ENCODE measurements at places on chromosomes 16 and 17.
A peak's percentile ranks its signal among the peaks of the same experiment; 100 is the strongest.

DNA sequence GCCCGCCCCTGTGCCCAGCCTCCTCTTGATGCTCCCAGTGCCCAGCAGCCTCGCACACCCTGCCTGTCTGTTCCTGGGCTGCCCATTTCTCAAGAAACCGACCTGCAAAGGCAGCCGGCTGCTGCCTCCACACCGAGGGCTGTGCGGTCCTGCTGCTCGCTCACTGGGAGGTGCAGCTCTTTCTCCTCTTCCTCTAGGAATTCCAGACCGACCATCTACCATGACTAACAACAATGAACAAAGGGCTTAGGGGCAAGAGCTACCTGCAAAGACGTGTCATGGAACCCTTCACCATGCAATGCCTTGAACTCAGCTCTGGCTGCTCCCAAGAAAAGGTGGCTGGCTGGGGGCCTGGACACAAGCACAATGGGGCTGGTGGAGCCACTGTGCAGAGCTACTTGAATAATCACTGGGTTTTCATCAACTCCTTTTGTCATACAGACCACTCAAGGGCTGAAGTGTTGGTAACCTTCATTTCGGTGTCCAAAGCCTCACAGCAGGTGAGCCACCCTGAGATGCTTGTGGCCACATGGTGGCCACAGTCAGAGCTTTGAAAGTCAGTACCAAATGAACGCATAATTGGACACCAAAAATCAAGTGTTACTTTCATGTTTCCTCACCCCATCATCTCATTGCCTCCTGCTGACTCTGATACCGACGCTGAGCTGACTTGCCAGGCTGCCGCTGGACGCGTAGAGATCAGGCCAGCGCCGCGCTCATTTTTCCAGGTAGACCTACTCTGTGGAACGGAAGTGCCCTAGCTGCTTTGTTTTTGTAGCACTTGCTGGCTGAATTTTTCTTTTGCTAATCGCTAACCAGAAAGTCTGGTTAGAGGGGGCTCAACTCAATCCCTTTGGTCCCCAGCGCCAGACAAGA lies 19.8 kb downstream of the CYB561 start:
- DNase-seq = no peak

DNA sequence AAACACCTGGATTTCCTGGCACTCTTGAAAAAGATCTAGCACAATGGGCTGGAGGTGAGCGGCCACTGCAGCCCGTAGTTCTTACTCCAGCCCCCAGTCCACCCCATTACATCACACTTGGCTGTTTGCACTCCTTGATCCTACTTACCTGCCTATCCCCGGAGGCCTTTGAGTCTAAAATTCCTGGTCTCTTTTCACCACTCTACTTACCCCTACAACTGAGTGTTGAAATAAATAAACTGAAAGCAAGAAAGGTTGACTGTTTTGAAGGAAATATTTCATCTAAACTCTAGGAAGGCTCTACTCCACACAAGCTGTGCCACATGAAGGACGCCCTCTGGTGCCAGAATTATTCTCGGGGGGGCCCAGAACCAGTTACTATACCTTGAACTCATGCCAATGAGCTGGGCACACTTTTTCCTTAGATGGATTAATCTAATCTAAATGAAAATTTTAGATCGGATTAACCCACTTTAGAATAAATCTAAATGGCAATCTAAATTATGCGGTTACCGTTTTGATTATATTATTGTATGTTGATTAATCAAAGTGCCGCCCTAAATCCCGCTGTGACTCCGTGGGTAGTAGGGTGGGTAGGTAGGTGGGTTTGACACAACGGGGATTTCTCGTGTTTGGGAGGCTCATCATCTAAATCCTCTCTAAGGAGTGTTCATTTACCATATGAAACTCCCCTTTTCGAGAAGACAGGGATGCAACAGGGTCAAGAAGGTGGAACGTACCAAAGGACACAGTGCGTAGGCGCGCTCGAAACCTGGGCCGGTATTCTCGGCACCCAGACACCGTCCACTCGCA lies 651 bp upstream of the EIF1 start:
- DNase-seq = no peak

DNA sequence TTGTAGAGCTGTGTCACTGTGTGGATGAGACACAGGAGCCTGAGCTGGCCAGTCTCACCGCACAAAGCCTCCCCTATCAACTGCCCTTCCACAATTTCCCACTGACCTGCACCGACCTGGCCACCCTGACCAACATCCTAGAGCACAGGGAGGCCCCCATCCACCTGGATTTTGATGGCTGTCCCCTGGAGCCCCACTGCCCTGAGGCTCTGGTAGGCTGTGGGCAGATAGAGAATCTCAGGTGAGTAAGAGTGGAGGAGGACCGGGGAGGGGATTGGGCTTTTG lies 37.4 kb downstream of the NLRC5 start:
- no peak for DNase-seq

GRCh38 chr17:79659376-79659775 lies 48.5 kb upstream of the RBFOX3 start:
- DNase-seq = no peak

DNA sequence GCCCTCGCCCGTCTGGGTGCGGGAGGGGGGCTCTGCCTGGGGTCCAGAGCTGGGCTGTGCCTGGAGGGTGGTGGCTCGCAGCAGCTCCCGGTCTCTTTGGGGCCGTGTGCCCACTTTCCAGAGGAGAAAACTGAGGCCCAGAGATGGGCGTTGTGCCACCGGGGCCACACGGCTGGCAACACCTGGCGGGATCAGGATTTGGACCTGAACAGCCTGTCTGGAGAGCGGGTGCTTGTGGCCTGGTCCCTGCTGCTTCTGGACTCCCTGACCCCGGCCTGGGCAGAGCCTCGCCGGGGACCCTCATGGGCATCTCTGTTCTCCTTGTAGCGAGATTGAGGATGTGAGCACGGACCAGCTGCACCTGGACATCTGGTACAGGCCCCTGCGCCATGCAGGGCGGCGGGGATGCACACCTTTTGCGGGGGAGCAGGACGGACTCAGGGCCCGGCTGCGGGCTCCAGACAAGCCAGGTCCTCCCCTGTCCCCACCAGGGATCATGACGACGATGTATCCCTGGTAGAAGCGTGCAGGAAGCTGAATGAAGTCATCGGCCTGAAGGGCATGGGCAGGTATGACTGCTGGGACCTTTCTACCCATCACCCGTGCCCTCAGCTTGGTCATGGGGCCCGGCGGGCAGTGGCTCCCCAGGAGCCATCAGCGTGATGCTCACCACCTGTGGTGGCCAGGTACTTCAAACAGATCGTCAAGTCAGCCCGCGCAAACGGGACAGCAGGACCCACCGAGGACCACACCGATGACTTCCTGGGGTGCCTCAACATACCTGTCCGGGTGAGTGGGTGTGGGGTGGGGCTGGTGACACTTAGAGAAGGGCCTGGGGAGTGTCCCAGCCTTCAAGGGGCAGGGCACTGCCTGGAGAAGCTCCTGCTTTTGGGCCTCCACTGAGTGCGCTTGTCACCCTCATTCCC lies 8.3 kb downstream of the BAIAP3 start:
- no peak for DNase-seq

DNA sequence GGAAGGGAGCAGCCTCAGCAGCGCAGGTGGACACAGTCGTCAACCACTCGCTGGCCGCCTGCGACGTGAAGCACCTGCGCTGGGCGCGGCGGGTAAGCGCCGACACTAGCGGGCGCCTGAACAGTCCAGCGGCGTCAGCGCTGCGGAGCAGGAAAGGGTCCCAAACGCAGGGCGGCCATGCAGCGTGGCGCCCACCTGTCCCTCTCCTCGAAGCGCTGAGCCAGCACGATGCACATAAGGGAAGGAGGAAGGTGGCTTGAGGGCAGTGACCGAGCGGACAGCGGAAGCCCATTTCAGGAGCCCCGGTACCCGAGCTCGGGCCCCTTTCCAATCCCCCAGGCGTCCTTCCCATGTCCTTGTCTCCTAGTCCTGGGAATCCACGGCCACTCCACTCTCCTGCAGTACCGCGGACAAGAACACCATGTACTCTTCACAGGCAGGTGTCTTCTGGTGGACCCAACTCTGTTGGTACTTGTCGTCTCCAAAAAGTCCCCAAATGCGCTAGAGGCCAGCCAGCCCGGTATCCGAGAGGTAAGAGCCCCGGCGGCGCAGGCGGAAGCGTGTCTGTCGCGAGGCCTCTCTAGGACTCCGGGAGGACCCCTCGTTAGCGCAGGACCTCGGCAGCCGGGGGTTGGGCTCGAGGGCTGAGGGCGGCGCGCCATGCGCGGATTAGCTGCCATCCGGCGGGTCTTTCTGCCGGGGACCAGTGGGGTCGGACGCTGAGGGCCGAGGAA lies 14.4 kb downstream of the ZNF232 start:
- no peak for DNase-seq

GRCh38 chr16:933581-933980 lies 37.2 kb downstream of the LMF1 start:
- DNase-seq = no peak

GRCh38 chr17:33220036-33220435 lies 73.1 kb downstream of the ASIC2 start:
- DNase-seq = no peak

DNA sequence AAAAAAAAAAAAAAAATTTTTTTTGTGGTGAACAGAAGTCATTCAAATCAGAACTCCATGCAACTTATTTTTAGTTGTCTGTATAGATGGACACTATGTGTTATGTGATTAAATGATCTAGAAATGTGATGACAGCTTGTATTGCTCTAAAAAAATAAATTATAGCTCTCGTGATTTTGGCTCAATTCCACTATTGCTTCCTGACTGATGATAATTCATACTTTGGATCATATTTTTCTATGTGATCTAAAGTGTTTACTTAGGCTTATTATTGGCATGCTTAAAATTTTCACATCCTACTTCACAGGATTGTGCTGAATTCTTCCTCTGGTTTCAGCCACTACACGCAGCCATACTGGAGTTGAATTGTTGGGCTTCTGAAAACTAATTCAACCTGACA lies 76.8 kb downstream of the RPGRIP1L start:
- no peak for DNase-seq

DNA sequence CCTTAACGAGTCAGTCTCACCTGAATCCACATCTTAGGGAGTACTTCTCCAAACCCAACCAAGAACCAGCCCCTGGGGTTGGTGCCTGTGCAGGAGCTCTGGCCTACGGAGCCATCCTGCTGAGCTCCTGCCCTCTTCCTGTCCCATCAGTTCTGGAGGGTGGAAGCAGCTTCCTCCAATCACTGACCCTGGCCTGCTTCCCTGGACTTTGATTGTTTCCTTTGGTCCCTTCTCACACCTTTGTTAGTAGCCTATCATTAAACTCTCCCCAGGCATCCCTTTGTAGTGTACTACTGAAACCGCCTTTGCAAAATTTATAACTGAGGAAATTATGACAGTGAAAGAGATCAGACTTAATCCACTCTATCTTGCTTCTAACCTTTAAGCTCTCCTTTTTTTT lies 21.1 kb upstream of the C16orf87 start:
- no peak for DNase-seq

DNA sequence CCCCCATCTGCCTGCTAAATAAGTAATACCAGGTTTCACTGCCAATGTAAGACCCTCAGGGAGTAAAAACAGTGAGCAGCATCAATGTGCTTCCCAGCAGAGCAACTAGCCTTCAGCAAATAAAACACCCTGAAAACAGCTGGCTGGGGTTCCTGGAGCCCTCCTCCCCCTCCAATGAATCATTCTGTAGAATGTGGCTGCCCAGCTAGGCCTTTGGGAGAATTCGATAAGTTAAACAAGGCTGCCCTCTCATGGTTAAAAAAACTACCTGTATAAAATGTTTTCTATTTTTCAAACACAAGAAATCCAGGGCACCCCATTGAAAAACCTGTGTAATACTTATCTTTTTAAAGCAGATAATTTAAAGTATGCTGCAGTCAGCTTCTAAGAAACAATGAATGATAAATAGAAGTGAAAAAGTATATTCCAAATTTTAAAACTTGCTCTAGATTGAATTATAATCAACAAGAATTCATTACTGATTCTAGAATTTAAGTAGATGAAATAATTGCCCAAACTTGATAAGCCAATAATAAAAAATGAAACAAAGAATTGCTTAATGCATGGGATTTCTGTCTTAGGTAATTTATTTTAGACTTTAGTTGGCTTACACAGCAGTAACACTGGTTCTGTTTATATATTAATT lies 9.4 kb upstream of the TOM1L1 start:
- peak; percentile 0 for DNase-seq

- no peak for DNase-seq
These were observed 125.9 kb downstream of the OR1D5 start for GRCh38 chr17:2937331-2938003.

GRCh38 chr16:89290472-89290871 lies 73.0 kb downstream of the ZNF778 start:
- no peak for DNase-seq

GRCh38 chr17:42748202-42748907 lies 3.5 kb upstream of the EZH1 start:
- DNase-seq = no peak

DNA sequence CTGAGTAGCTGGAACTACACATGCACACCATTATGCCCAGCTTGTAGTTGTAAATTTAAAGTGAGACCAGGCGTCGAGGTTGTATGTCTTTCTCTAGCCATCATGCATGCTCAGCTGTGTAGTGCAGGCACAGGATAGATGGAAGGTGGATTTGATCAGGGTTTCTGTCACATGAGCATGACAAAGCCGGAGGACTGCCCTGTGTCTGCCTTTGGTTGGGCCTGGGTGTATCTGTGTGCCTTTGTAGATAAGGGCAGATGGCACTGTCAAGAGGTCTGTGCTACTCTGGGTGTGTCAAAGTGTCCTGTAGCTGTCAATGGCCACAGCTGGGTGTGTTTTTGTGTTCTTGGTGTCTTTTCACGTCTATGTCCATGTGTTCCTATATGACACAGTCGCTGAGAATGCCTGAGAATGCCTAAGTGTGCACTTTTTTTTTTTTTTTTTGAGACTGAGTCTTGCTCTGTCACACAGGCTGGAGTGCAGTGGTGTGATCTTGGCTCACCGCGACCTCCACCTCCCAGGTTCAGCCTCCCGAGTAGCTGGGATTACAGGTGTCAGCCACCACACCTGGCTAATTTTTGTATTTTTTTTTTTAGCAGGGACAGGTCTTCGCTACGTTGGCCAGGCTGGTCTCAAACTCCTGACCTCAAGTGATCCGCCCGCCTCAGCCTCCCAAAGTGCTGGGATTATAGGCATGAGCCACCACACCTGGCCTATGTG lies 4.1 kb upstream of the NAGS start:
- no peak for DNase-seq

GRCh38 chr17:82300707-82301270 lies 16.6 kb downstream of the CD7 start:
- no peak for DNase-seq

DNA sequence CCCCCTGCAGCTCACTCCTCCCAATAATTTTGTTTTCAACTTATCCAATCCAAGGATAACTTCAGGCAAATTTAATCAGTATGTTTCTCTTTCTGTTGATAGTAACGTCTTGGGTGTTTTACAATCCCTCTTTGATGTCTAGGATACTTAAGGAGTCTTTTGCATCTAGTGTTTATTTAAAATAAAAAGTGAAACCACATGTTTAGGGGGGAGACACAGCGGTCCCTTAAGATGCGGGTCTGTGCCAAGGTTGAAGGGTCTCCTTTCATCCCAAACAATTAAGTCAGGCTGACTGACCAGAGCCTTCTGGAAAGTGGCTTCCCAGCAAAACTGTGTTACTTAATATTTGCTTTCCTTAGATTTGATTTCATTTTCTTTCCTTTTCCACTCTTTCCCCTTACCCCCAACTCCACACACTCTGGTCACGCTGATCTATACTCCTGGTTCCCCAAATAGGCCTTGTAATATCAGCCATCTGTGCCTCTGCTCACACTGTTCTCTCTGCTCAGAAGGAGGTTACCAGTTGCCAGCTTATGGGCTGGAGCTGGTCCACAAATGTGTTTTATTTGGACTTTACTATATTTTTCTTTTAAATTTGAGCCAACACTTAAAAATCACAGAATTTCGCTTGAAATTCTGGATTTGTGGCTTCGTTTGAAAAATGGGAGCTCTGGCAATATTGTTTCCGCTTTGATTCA lies 11.2 kb downstream of the ANKS4B start:
- DNase-seq = no peak

- DNase-seq = no peak
These were observed 69.8 kb downstream of the SHISA9 start for GRCh38 chr16:12971241-12971640.
